NCI-H345 (cell line): ENCODE measurements at places on chromosomes 1 and 21.

GRCh38 chr21:16913010-16913409, 599.8 kb upstream of the CXADR start:
- DNase-seq, result no peak

- DNase-seq, result no peak
These were observed 4.1 kb upstream of the HPDL start for GRCh38 chr1:45322486-45323040.

GRCh38 chr1:232965124-232965911, 14.9 kb downstream of the NTPCR start:
- DNase-seq, result no peak

GRCh38 chr21:42988236-42988965, 14.0 kb downstream of the PKNOX1 start:
- no peak for DNase-seq

DNA sequence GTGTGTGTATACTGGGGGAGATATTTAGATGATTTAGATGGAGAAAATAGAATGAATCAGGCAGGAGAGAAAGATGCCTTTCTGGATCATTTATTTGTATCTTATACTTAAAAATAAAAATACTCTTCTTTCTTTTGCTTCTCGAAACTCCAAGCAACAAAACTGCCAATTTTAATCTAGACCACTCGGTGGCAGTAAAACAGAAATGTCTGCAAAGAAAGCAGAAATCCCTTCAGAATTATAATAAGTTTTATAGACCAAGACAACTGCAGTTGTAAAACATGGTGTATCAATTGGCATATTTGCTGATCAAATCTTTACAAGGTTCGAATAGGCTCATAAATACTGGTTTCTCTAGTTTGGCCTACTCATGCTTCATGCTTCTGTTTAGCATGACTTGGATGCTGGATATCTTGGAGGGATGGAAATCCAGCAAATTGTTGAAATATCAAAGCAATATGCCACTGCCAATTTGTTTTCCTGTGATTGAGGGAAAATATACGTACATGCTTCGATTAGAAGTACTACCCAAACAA, 15.1 kb upstream of the C1orf87 start:
- DNase-seq, result no peak

- no peak for DNase-seq
These were observed 1.0 kb upstream of the TNFSF4 start for GRCh38 chr1:173208146-173208545.

- peak; percentile 46 for DNase-seq
These were observed 9.2 kb upstream of the GALE start for GRCh38 chr1:23809751-23810171.

- DNase-seq, result no peak
These were observed 67.3 kb downstream of the GADD45A start for GRCh38 chr1:67752306-67752705.

- DNase-seq, result no peak
These were observed 119.8 kb downstream of the ZZZ3 start for GRCh38 chr1:77562596-77563150.

GRCh38 chr1:2556277-2556677, at the start of gene TNFRSF14:
Gene TNFRSF14 (plus strand): TSS chr1:2556371. CDS start chr1:2556665, 294 bp downstream.
- DNase-seq, result peak; percentile 38

DNA sequence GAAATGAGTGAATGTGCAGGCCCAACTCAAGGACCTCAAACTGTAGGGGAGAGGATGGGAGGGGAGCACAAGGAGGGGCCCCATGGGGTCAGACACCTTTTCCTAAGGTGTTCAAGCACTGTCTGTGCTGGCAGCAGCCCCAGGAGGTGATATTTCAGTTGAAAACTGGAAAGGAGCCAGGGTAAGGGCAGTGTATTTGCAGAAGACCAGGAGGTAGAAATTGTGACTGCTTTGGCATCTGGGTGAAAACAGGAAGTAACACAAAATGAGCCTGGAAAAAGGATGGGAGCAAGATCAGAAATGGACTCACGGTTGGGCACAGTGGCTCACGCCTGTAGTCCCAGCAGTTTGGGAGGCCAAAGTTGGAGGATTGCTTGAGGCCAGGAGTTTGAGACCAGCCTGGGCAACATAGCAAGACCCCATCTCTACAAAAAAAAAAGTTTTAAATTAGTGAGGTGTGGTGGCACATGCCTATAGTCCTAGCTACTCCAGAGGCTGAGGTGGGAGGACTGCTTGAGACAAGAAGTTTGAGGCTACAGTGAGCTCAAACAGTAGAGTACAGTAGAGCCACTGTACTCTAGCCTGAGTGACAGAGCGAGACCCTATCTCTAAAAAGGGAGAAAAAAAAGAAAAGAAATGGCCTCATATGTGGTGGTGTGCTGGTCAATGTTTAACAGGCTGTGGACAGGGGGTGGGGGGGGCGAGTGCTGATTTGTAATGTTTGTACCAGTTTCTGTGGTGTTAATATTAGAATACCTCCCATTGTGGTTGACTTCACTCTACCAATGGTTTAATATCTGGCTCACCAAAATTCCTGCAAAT, 76.2 kb upstream of the ANGPTL1 start:
- DNase-seq, result peak; percentile 1

- peak; percentile 62 for DNase-seq
These were observed 6.0 kb upstream of the C1orf174 start for GRCh38 chr1:3905953-3906671.

DNA sequence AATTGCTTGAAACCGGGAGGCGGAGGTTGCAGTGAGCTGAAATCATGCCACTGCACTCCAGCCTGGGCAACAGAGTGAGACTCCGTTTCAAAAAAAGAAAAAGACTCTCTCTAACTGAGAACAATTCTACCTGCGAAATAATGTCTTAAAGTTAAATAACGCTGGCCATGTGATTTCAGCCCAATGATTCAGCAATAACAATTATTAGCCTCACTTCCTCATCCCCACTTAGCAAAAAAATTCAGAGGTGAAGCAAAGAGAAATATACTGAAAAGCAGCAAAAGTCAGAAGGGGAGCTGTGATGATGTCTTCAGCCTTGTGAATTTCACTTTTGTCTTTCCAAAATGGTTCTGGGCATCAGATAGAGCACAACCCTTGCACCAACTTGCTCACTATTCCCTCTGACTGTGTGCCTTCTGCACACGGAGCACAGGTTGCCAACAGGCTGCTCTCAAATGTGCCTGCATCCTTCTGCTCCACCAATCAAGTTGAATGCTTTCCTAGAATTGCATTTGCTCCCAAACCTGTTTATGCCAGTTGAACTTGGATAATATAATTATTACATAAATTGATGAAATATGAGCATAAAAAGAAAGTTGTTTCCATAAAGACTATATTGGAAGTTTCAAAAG, 79.8 kb upstream of the IPO9 start:
- no peak for DNase-seq

DNA sequence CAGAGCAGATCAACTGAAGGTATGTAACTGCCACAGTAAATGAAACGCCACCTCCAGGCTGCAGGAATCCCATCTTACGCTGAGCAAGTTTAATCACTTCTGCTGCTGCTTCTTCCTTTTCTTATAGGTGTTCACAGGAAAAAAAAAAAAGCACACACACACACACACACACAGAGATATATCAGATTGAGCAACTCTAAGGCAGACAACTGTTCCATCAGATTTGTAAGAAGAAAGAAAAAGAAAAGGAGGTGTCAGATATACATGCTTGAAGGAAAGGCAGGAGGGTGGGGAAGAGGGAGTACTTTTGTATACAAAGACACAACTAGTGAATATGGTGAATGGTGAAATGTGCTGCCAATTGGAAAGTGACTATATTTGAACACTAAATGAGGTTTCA, 28.6 kb downstream of the DSTYK start:
- no peak for DNase-seq

DNA sequence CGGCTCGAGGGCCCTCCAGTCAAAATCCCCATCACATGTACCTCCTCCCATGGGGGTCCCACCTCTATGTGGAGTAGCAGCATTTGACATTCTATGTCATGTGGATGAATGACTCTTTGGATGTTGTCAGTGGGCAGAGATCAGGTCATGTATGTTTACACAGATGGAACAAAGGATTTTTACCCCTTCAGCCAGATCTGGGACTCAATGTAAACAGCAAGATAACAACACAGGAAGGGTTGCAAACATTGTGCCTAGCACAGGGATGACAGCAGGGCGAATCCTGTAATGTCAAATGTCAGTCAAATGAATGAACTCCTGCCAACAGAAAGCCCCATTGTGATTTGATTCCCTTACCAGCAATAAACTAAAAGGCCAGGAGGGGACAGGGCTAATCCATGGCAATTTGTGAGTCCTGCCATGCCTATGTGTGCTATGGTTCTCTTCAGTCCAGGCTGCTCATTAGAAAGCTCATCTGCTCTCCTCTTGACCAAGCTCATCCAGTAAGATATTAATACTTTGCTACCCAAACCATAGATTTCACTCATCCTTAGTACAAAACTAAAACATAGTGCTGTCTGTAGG, 60.3 kb downstream of the PGBD5 start:
- DNase-seq, result peak; percentile 39

DNA sequence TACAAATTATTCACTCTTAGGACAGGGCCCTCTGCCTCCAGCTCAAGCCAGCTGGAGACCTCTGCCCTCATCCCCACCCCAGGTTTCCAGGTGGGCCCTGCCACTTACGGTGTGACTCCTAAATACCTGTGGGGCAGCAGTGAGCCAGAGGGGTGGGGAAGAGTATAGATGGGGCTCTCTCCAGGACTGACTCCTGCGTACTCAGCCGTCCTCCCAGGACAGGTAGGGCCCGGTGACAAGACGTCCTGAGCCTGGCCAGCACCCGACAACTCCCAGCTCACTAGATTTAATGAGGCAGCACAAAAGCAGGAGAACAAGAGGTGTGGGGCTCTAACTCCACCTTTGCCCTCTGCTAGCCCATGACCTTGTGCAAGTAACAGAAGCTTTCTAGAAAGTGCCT, 16.8 kb downstream of the GNG12 start:
- no peak for DNase-seq
